ENCODE measurements at places on chromosomes 16 and 17.

DNA sequence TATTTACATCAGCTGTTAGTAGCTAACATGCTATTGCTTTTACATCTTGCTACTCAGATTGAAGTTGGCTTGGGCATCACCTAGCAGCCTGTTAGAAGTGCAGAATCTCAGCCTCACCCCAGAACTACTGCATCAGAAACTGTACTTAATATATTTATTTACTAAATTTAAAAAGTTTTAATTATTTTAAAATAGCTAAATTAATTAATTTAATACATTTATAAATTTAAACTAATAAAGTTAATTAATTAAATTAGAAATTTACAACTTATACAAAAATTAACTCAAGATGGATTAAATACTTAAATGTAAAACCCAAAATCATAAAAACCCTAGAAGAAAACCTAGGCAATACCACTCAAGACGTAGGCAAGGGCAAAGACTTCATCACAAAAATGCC, 38.9 kb upstream of the GNA13 start:
- H3K4me3 ChIP-seq: no peak overlapping the region
- no peak for DNase-seq
- H3K4me1 ChIP-seq: peaks cover 5% of the 10 kb centered on the region

DNA sequence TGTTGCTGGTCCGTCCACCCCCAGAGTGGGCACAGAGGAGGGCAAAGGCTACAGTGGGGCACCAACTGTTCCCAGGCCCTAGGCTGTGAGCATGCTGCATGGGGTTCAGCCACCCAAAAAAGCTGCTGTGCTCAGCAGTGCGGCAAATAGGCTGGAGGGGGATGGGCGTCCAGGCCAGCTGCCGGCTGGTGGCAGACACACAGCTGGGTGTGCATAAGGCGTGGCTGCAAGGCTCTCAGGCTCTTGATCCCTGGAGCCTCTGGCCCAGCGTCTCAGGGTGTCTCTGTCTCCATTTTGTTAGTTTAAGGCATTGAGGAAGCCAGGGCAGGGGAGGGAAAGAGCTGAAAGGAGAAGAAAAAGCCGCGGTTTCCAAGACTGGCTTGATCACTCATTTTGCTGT, 8.8 kb downstream of the RPL19 start:
- H3K27ac ChIP-seq: peak overlapping the region; percentile 12
- H3K4me1 ChIP-seq: peaks cover 23% of the 10 kb centered on the region
- no peaks in the 10 kb centered on the region for H3K27me3 ChIP-seq

GRCh38 chr16:75861311-75862097, 135.2 kb upstream of the CPHXL start:
- DNase-seq: no peak
- no peak overlapping the region for H3K4me3 ChIP-seq
- H3K27me3 ChIP-seq: peaks cover 6% of the 10 kb centered on the region
- H3K4me1 ChIP-seq: no peaks in the 10 kb centered on the region
- H3K27ac ChIP-seq: no peak overlapping the region

DNA sequence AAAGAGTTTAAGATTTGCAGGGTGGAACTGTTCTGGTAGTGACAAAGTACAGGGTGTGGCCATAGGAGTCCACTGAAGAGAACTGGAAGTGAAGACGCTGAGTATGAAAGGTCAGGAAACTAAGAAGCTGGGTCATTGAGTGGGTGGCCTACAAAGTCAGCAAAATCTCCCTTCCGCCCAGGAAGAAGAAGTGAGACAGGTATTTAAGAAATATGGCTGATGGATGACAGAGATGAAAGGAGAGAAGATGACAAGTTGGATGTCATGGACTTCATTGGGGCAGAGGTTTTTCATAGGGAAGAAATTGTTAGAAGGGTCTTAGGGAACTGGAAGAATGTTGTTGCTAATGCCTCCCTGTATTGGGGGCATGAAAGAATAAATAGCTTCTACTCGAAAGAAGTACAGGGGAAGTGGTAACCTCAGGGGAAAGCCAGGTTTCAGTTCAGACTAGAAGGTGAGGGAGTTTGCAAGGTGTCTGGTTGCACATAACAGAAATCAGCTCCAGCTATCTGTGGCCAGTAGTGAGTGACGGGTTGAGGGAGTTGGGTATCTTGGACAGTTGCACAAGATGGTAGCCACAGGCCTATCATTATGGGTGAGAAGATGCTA, 33.6 kb upstream of the MED13 start:
- no peak overlapping the region for H3K27ac ChIP-seq
- no peaks in the 10 kb centered on the region for H3K27me3 ChIP-seq
- no peak for DNase-seq
- no peak overlapping the region for H3K4me3 ChIP-seq
- H3K4me1 ChIP-seq: no peaks in the 10 kb centered on the region
- H3K36me3 ChIP-seq: no peaks in the 10 kb centered on the region
